ENCODE measurements at places on chromosomes 1 and 21.

- no peak for DNase-seq
Observed at GRCh38 chr21:25572861-25573310, 34.4 kb downstream of the MRPL39 start.

- DNase-seq = no peak
Observed at GRCh38 chr1:65232461-65232990, 76.8 kb upstream of the DNAJC6 start.

- no peak for DNase-seq
Observed at GRCh38 chr1:106995970-106996369, 60.5 kb upstream of the PRMT6 start.

- DNase-seq = peak; percentile 15
Observed at GRCh38 chr1:43454270-43455011, 710 bp upstream of the HYI start.

DNA sequence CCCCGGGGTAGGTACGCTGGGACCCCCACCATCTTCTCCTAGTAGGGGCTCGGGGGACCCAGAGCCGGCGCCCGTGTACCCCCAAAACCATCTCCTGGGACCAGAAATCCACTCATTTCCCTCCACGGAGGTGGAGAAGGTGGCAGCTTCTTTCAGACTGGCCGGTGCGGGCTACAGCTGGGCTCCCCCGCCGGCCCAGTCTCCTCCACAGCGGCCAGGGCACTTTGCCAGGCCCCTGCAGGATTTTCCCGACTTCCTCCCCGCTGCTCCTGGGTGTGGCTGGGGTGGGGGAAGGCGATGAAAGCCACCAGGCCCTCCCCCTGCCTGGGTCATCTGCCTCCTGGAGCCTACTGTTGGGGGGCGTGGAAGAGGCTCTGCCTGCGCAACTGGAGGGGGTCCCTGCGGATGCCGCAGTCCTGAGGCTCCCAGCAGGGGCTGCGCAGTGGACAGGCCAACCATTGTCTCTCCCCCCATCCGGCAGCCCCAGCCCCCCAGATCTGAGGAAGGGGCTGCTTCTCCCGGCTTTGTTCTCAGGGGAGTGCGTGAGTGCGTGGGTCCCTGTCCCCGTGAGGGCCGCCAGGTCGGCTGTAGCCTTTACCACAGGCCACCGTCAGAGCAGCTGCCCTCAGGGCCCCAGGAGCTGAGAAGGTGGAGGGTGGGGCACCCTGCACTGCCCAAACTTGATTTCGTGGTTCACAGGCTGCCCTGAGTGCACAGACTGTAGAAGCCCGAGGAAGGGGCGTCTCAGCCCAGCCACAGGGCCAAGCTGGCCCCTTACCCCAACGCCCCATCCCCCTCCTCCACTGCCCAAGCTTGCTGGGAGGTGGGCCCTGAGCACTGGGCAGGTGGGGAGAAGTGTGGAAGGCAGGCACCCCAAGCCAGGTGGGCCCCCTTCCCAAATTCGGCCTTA, 1.3 kb downstream of the AGRN start:
- DNase-seq = no peak

GRCh38 chr1:101107496-101108110, 82.0 kb upstream of the DPH5 start:
- no peak for DNase-seq

Data from NB4 (cell line).